ENCODE measurements at places on chromosomes 2 and 18. TPM values are rescaled to one million over a fixed set of nuclear protein-coding genes. Genes with fewer than 3 reads are reported as not detected.

The GDF7 gene
- 14.5 TPM for total RNA-seq

The NPAS2 gene
- total RNA-seq, result 9.3 TPM

The IL1RN gene
- 6.0 TPM for total RNA-seq

The SLC4A5 gene
- 8.4 TPM for total RNA-seq

The SLC4A3 gene
- 8.3 TPM for total RNA-seq

The IFT172 gene
- 51.2 TPM for total RNA-seq

The TXNDC2 gene
- not detected for total RNA-seq

The MZT2A gene
- 77.5 TPM for total RNA-seq

The PPP1R1C gene
- total RNA-seq, result 1.7 TPM

The TMEM200C gene
- 2.9 TPM for total RNA-seq

The APCDD1 gene
- total RNA-seq, result 133 TPM

The TYMS gene
- 42.2 TPM for total RNA-seq

The MAP3K19 gene
- 0.12 TPM for total RNA-seq

The RAX gene
- not detected for total RNA-seq

The UPP2 gene
- 2.4 TPM for total RNA-seq

The TRIM43 gene
- total RNA-seq, result 0.18 TPM

The SP140 gene
- 0.47 TPM for total RNA-seq

The PARD6G gene
- 18.3 TPM for total RNA-seq

The TMEM247 gene
- total RNA-seq, result not detected

The LRRTM4 gene
- 3.0 TPM for total RNA-seq

The VWC2L gene
- 0.35 TPM for total RNA-seq

The POTEC gene
- not detected for total RNA-seq

The PRSS56 gene
- total RNA-seq, result 0.18 TPM

The C2orf92 gene
- total RNA-seq, result 8.4 TPM

The PEX13 gene
- total RNA-seq, result 43.7 TPM

The SMPD4 gene
- 55.2 TPM for total RNA-seq

The KRCC1 gene
- 11.2 TPM for total RNA-seq

The DNAJC5G gene
- total RNA-seq, result 0.12 TPM

The OSBPL1A gene
- 34.4 TPM for total RNA-seq

The CYP27C1 gene
- total RNA-seq, result 7.6 TPM

The EMILIN2 gene
- total RNA-seq, result 23.2 TPM

The PJVK gene
- 5.1 TPM for total RNA-seq
